ENCODE measurements at places on chromosomes 11 and 22.

DNA sequence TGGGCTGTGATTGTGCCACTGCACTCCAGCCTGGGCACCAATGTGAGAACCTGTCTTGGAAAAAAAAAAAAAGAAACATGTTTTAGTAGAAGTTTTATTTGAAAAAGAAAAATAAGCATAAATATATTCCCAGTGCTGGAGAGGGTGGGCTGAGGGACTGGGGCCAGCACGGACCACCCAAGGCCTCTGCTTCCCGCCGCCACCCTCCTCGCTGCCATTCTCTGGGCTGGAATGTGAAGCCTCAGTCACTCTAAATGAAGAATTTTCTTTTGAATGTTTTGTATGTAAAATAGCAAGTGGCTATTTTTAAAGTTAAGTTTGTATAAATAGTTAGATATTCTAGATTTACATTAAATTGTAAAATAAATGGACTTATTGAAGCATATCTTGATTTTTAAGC, 5.1 kb upstream of the TRMU start:
- no peak for DNase-seq

DNA sequence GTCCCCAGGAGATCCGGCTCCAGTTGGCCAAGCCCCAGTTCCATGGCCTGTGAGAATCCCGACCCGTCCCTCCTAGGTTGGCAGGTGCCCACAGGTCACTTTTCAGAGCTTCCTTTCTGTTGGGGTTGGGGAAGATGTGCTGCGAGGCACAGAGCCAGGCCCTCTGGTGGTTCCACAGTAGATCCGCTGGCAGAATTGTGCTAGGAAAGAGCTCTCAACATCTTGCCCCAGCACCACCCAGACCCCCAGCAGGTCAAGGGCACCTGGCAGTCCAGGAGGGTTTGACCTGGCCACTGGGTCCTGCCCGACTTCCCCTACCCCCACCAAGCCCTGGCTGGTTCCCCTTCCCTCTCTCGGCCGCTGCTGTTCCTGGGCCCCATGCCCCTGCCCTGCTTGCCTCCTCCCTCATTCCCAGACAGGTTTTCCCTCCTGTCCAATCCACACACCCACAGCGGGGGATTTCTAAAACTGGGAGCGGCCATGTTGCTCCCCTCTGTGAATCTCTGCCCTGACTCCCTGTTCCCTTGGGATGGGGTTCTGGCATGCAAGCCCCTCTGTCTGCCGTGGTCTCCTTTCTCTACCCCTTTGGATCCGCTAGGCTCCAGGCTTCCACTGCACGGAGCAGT, 26.2 kb upstream of the GCAT start:
- no peak for DNase-seq

DNA sequence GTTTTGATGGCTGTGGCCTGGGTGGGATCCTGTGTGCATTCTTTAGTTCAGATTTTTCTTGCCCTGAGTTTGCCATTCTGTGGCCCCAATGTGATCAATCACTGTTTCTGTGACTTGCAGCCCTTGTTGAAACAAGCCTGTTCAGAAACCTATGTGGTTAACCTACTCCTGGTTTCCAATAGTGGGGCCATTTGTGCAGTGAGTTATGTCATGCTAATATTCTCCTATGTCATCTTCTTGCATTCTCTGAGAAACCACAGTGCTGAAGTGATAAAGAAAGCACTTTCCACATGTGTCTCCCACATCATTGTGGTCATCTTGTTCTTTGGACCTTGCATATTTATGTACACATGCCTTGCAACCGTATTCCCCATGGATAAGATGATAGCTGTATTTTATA, 620 bp downstream of the OR4C16 start:
- DNase-seq, result no peak

DNA sequence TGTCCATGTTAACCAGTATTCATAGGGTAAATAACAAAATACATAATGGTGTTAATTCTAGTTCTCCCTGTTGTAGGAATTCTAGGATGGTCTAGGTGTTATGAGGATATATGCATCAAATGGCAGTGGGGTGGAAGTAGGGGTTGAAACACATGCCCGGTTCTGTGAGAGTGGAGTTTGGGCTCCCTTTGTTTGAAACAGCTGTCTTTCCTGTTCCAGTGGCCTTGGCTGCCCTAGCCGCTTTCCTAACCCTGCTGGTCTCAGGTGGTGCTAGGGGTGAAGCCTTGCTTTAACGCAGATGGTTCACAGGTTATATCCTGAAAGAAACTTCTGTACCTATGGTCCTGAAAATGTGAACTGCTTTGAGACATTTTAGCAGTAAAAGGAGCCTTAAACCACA, 38.3 kb downstream of the SERPINH1 start:
- DNase-seq, result no peak

GRCh38 chr11:58980159-58980843, 41.0 kb downstream of the GLYATL1 start:
- no peak for DNase-seq

DNA sequence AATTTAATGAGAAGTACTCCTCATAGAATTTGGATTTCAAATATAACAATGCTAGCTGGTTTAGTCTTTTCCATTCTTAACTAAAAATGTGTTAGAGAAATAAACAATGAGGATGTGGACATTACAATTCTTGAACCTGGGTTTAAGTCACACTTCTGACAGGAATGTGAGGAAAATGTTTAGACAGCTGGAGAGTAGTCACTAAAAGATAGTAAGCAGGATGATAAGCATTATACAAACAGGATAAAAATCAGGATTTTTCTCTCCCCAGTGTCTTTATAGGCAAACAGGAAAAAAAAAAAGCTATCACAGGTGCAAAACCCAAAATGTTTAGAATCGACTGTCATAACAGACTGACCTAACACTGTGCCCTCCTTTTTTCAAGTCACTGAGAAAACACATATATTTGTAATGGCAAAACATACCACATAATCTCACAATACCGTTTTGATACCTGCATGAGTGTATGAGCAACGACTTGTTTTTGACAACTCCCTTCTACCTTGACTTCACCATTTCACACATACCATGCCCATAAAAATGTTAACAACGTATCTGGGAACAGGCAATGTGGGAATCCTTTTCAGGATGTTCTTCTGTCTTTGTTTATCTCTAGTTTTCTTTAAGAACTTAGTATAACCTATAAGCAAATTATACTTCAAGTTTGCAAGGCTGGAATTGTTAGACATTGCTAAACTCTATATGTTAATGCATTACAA, 242.0 kb downstream of the SBF2 start:
- DNase-seq, result no peak

GRCh38 chr11:129704831-129705230, 110.8 kb upstream of the TMEM45B start:
- no peak for DNase-seq

- no peak for DNase-seq
Measured at GRCh38 chr11:58127350-58127749, 2.0 kb upstream of the OR9I1 start.

GRCh38 chr11:72585762-72586311, 88.4 kb downstream of the PDE2A start:
- peak; percentile 21 for DNase-seq

DNA sequence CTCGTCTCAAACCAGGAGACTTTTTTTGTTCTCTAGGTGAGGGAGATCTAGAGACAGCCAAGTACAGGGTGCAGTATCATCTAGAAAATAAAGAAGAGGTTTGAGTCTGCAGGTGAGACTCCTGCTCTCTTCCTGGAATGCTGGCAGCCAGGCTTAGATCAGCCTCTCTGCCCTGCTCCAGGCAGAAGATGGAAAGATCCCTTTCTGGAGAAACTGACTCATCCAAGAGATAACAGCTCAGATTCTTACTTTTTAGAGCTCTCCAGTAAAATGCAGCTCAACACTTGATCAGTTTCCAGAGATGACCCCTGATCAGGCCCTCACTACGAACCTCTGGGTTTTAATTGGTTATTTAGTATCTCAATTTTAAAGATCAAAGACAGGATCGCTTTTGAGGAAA, 44.6 kb upstream of the EHF start:
- no peak for DNase-seq

- no peak for DNase-seq
Measured at GRCh38 chr11:118438314-118438931, 2.1 kb downstream of the KMT2A start.

GRCh38 chr11:23078289-23078971, 218.2 kb upstream of the CCDC179 start:
- no peak for DNase-seq

DNA sequence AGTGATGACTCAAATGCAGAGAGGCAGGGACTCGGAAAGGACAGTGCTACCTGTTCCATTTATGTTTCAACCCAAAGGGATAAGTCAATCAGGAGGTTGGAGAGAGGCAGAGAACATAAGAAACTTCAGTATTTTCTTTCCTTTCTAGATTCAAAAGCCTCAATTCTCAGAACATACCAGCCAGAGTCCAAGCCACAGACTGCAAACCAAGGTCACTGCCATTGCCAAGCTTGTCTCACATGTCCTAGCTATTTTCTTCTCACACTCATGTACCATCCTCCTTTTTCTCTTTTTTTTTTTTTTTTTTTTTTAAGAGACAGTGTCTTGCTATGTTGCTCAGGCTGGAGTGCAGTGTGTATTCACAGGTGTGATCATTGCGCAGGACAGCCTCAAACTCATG, 111.7 kb upstream of the AKIP1 start:
- no peak for DNase-seq

DNA sequence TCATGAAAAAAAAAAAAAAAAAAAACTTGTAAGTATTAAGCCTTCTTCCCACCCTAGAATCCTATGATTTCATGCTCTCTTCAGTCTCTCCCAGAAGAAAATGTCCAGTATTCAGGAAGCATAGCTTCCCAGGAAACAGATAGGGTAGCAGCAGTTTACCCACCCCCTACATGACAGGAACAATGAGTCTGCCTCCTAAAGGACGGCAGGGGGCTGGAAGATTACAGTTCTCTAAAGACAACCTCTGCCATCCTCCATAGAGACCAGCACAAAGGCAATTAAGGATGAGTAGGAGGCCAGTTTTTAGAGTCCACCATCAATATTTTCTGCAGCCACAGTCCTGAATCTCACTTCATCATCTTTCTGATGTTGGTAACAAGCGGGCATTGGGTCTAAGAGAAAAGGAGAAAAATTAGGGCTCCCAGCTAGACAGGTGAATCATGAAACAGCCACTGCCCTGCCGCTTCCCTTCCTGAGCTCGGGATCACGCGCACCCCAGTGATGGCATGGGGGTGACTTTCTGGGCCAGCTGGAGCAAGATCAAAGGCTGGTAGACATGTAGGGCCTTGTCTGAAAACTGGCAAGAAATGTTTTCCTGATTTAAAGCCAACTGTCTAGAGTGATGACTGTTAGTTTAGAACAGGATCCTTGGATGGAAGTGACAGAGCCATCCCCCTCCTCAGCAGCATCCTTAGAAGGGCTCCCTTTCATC, 322.8 kb downstream of the LARGE1 start:
- no peak for DNase-seq

- DNase-seq, result no peak
Measured at GRCh38 chr22:37818409-37819104, 4.6 kb upstream of the GALR3 start.

DNA sequence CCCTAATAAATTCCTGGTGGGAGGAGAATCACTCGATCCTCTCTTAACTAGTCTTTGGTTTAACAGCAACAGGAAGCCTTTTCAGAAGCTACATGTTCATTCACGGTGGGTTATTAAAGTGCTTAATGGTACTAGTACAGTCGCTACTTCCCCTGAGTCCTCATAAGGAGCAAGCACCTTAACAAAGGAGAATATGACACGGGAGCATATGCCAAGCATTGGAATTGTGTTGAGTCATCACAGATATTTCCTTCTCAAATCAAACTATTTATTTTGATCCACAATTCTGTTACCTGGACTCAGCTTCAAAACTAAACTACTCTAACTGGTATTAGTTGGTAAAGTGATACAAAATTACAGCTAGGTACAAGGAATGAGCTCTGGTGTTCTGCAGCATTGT, 177.5 kb upstream of the CTSC start:
- no peak for DNase-seq

DNA sequence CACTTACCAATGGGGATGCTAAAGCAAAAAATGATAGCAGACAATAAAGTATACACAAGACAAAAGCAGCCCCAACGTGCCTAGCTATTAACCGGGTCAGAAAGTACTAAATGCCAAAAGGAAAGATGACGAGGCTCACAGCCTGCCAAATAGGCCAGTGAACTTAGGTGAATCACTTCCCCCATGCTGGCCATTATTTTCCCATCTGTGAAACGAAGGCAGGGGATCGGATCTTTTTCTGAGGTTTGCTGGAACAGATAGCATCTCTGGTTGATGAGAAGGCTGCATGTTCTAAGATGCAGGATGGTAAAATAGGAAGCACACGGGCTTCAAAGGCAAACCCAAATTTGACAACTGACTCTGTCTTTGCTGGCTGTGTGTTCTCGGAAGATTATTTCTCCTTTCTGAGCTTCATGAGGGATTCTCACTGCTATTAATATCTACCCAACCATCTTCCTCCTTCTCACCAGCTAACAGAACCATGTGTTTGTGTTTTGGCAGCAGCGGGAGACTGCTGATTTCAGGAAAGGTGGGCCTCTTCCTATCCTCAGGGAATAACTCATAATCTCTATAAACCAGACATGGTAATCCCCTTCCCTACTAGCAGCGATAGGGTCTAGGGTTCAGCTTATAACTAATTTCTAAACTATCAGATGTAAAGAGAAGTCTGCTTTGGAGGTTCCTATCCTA, 390.7 kb downstream of the LARGE1 start:
- DNase-seq, result no peak

DNA sequence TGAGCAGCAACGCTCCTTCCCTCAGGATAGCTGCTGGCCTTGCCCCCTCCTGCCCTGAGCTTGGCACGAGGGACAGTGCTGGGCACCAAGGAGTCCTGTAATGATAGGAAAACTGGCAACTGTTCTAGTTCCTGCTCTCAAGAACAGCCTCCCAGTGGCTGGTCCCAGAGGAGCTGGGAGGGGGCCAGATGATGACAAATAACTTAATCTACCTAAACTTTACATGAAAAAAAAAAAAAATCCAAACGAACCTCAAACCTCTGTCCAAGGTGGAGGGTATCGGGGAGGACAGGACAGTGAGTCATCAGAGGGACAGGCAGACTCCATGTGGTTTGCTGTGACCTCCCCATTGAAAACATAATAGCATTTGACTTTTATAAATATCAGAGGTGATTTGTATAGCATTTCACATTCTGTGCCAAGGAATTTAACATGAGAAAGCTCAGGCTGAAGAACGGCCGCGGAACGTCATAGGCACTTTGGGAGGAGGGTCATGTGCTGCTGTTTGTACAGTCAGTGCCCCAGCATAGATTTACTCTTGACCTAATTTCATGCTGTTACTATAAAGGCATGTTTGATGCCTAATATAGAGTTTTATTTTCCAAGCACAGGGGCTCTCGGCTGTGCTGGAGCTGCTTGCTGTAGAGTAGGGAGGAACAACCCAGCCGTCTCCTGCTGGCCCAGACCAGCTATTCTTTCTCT, 98.2 kb upstream of the NNMT start:
- DNase-seq, result no peak

DNA sequence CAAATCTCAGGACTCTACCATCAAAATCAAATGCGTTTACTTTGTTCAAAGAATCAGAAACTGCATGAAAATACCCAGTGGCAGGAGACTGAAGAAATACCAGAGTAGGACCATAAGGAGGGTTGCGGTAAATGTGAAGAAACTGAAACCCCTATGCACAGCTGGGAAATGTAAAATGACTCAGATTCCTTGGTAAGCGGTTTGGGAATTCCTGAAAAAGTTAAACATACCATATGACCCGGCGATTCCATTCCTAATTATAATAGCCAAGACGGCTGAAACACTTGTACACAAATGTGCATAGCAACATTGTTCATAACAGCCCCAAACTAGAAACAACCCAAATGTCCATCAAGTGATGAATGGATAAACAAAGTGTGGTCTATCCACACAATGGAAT, 114.1 kb upstream of the GRAMD1B start:
- no peak for DNase-seq

All from NCI-H1436 treated with DMSO at 0.1 percent for 48 hours (cell line).